ENCODE measurements at places on chromosomes 6 and 20. TPM values are rescaled to one million over a fixed set of nuclear protein-coding genes. Genes with fewer than 3 reads are reported as not detected.

Gene CYP39A1
- total RNA-seq = 0.37 TPM

Gene POM121L2
- not detected for total RNA-seq

Gene PKIB
- 0.39 TPM for total RNA-seq

Gene AGPAT1
- 26.5 TPM for total RNA-seq

Gene ZKSCAN4
- total RNA-seq = 4.8 TPM

Gene SPTLC3
- 10.0 TPM for total RNA-seq

Gene IL22RA2
- not detected for total RNA-seq

Gene SLC17A3
- not detected for total RNA-seq

Gene SUPT3H
- total RNA-seq = 8.8 TPM

Gene SCRT2
- total RNA-seq = not detected

Gene CAP2
- total RNA-seq = 0.20 TPM

Gene IRF4
- total RNA-seq = 9.0 TPM
